Left renal cortex interstitium (tissue), 4 donors: ENCODE measurements at places on chromosomes 5 and 9. TPM values are rescaled to one million over a fixed set of nuclear protein-coding genes. Genes with fewer than 3 reads are reported as not detected.

DND1 gene
- polyA plus RNA-seq: not detected

APBA1 gene
- 16.1 TPM for polyA plus RNA-seq

GRCh38 chr5:159106193-159106568 is 6.5 kb upstream of the EBF1 start:
- DNase-seq: no peak

DNA sequence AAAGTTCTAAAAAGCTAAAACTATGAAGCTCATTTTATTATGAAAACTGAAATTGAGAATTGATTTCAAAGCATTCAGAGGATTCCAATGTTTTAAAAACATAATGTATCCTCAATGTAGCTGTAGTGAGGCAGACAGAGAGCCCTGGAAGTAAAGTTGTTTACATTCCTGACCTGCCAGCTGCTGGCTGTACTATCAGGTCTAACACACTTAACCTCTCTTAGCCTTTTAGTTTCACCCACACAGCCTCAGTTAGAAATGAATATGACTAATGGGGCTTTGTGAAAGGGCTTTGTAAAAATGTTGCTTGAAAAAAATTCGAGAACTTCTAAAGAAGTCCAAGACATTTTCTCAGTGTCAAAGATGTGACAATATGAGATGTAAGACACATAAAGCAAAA is 122.6 kb downstream of the FBXL17 start:
- no peak for DNase-seq

SLC1A3 gene
- polyA plus RNA-seq: 3.4 TPM

DNA sequence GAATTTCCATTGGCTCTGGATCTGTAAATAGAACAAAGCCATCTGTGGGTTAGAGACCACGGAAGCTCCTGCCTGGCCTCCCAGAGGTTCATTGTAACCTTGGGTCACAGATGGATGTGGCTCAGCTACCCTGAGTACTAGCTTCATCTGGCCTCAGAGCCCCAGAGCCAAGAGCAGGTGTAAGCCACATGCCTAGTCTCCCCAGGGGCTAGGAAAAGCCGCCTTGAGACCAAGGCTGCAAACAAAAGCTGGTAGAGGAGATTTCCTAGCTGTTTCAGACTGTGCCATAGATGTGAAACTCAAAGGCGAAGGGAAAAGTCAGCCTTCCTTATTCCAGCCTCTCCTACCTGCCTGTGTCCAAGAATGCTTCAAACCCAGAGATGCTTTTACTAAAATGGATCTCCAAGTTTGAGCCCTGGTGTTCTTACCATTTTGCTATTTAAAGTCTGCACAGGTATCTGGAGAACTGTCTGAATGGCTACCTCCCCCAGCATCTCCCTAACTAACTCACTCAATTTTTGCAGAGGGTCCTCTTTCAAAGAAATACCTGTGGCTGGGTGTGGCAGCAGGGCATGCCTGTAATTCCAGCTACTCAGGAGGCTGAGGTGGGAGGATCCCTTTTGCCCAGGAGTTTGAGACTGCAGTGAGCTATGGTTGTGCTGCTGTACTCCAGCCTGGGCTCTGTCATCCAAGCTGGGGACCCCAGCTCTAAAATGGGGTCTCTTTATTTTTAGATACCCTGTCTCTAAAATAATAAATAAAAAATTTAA is 42.3 kb upstream of the MAP1B start:
- DNase-seq: no peak

DNA sequence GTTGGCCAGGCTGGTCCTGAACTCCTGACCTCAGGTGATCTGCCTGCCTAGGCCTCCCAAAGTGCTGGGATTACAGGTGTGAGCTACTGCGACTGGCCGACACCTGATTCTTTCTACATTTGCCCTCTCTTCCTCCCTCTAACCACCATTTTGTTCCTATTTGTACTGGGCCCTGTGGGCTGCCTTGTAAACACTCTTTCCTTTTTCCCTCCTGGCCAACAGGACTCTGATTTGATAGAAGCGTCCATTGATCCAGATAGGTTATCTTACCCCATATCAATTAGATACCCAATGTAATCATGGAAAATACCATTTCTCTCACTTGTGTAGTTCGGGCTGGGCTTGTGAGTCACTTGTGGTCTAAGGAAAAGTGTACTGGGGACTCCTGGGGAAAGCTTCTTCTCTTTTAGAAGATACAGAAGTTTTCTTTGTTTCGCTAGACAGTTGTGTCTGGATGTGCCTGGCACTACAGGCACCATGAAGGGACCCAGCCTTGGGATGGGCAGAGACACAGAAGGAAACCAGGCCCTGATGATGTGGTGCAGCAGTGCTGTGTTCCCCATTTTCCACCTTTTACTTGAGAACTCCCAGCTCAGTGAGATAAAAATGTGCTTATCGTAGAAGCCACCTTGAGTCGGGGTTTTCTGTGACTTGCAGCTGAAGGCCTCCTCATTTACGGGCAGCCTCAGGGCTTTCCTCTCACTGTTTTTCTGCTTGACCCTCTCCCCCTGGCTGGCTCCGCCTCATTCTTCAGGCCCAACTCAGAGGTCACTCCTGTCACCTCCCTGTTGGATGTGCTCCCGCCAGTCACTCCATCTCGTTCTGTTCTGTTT is 32.8 kb upstream of the CPEB4 start:
- DNase-seq: no peak

- DNase-seq: no peak
Measured at GRCh38 chr5:108765647-108766046, 17.9 kb downstream of the FER start.

- DNase-seq: no peak
Measured at GRCh38 chr5:14429101-14430050, 152.2 kb upstream of the OTULINL start.

DNA sequence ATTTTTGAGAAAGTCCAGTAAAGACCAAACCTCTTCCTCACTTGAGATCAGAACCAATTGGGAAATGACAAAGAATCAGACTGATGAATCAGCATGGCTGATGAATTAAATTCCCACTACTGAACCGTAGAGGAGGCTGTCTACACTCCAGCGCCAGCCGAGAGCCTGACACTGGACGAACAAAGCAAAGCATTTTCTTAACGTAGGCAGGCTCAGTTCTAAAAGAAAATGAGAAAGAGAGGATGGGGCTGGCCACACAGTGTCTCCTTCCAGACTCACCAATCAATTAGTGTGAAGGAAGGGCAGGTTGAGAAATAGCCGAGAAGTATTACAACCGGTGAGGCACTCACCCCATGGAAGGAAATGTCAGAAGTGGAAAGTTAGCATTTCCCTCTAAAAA is 49.4 kb downstream of the ITGA1 start:
- no peak for DNase-seq

- no peak for DNase-seq
Measured at GRCh38 chr9:113641100-113641885, 177.8 kb downstream of the RGS3 start.

DNA sequence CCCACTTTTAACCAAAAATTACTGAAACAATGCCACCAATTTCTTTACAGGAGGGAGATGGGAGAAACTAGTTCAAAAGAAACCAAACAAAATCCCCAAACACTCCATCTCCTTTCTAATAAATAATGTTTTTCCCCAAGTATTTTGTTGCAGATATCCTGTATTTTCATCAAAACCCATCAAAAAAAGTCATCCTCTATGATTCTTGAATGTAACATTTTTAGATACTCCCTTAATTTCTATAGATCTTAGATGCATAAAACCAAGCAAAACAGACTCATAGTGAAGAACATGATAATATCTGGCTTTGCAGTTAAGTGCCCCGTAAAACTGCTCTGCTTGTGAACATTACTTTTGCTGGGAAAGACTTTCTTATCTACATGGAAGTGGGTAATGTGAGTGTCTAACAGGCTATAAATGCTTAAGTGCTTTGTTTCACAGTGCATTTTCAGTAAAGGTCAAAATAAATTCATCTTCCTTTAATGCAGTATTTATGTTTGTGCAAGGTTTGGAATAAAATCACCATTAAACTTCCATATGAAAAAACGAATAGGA is 77.3 kb upstream of the TBCA start:
- no peak for DNase-seq

DNA sequence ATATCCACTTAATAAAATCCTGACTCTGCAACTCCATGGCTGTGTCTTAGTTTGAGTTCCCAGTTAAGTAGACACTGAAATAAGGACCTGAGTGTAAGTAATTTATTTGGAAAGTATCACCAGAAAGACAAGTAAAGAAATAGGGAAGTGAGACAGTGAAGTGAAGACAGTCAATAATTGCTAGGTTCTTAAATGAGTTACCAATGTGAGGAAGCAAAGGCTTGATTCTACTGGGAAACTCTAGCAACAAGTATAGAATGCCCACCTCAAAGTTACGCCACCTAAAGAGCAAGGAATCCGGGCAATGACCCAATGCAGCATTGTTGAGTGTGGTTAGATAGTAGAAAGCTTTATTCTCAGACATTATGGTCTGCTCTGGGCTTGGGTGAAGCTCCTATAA is 383.9 kb downstream of the TLR4 start:
- no peak for DNase-seq

- no peak for DNase-seq
Measured at GRCh38 chr9:97041898-97042297, 3.0 kb upstream of the CTSV start.

PTGES gene
- polyA plus RNA-seq: 5.2 TPM

- DNase-seq: no peak
Measured at GRCh38 chr5:172504701-172505402, 50.5 kb upstream of the SH3PXD2B start.

ADAMTSL2 gene
- polyA plus RNA-seq: 2.2 TPM

ZNF462 gene
- polyA plus RNA-seq: 30.9 TPM

GRCh38 chr9:103991698-103992097 is 102.4 kb upstream of the SMC2 start:
- no peak for DNase-seq

- DNase-seq: no peak
Measured at GRCh38 chr5:79120221-79120620, 8.6 kb downstream of the BHMT start.

CDK7 gene
- 42.3 TPM for polyA plus RNA-seq

GKAP1 gene
- polyA plus RNA-seq: 24.7 TPM

PCDHGA3 gene
- 2.6 TPM for polyA plus RNA-seq

DNA sequence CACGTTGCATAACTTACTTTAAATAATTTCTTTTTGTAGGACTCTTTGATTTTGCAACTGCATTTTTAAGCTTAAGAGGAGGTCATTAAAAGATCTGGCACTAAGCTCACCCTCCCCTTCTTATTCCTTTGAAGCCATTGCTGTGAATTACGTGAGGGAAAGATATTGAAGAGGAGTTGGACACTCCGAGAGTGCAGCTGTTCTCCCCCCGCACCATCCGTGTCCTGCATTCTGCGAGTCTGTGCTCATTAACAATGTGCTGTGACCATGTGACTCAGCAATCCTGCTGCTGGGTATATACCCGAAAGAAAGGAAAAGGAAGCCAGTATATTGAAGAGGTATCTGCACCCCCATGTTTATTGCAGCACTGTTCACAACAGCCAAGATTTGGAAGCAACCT is 40.0 kb downstream of the NXNL2 start:
- DNase-seq: no peak

DNA sequence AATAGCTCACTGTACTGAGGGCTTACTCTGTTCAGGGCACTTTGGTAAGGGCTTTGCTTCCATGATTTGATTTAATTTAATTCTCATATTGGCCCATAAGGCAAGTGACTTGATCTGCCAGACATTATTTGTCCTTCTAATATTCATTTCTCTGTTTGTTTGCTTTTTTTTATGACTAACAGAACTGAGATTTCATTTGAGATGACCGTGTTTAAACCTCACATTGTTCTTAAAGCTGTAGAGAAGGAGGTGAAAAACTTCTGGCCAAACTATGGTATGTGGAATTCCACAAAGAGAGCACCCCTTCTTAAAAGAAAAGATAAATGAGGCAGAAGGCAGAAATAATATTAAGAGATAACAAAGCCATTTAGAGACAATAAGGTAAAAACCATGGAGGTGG is 775.6 kb upstream of the ACO1 start:
- no peak for DNase-seq

CCDC192 gene
- polyA plus RNA-seq: 0.51 TPM

- DNase-seq: peak; percentile 35
Measured at GRCh38 chr5:139296862-139297326, 3.4 kb downstream of the MATR3 start.

GRCh38 chr5:57824623-57825022 is 342.0 kb upstream of the ACTBL2 start:
- no peak for DNase-seq

NTNG2 gene
- polyA plus RNA-seq: 0.30 TPM

F2RL1 gene
- polyA plus RNA-seq: 38.5 TPM

CDO1 gene
- polyA plus RNA-seq: 23.3 TPM

DNA sequence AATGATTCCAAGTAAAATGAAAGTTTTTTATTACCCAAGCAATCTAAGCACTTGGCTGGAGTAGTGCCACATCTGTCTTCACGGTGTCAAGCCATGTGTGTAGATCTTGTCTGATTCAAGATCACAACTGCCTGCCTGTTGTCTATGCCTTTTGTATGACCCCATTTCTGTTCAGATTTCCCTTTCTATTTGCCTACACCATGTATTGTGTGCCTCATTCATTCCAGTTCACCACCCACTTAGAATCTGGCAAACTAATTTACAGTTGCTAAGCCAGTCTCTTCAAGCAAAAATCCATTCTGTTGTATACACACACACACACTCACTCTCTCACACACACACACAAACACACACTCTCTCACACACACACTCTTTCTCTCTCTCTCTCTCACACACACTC is 33.7 kb downstream of the GLDC start:
- DNase-seq: no peak

SMIM27 gene
- polyA plus RNA-seq: 15.9 TPM

GRCh38 chr9:19967216-19967887 is 178.5 kb upstream of the SLC24A2 start:
- no peak for DNase-seq

- DNase-seq: no peak
Measured at GRCh38 chr5:17477043-17477442, 21.0 kb upstream of the TAF11L2 start.

GRCh38 chr9:21589344-21590056 is 107.4 kb upstream of the IFNE start:
- DNase-seq: no peak

HNRNPAB gene
- polyA plus RNA-seq: 149 TPM

DNA sequence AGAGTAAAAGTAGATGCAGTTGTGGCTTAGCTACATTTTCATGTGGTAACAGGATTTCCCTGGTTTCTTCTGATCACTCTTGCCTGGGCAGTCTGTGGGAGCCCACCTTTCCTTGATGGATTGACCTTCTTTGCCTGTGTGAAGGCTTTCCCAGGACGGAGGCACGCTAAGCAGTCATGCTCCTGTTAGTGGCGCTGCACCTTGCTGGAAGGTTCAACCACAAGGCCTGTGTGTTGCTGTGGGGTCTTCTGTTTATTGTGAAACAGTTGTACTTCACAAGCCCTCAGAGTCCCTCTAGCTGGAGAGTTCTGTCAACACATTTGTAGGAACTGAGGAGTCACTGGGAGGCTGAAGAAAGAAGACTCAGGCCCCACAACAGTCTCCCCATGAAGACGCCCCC is 402.0 kb downstream of the IRX1 start:
- no peak for DNase-seq
